ENCODE measurements at places on chromosomes 2 and 18. TPM values are rescaled to one million over a fixed set of nuclear protein-coding genes. Genes with fewer than 3 reads are reported as not detected.

- DNase-seq: no peak
Measured at GRCh38 chr2:161141033-161141432, 19.2 kb upstream of the TANK start.

DNA sequence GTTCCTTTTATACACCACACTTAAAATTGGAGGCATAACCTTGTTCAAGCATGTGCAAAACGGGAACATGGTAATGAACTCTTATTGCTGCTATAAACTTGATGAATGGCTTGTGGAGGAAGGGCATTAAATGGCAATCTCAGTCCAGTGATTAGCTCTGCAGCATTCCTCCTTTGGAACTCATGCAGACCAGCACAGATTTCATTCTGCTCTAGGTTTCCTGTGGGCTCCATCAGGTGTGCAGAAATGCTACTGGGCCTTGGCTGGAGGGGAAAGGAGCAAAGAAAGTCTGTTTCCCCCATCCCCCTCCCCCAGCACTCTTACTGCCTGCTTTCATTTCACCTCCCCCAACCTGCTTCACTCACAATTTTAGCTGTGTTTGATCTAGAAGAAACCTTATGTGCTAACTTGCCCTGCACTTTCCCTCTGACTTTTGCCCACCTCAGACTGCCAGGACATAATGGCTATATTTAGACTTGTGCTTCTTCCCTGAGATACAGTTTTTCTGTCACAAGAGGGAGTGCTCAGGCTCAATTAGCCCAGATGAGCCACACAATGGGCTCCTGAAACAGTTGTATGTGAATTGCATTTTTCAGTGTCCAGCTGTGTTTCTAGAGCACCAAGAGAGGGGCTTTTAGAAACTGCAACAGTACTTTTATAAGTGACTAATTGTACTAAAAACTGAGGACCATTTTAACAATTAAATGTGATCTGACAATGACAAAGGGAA lies 109.8 kb downstream of the FSHR start:
- no peak for DNase-seq

DNA sequence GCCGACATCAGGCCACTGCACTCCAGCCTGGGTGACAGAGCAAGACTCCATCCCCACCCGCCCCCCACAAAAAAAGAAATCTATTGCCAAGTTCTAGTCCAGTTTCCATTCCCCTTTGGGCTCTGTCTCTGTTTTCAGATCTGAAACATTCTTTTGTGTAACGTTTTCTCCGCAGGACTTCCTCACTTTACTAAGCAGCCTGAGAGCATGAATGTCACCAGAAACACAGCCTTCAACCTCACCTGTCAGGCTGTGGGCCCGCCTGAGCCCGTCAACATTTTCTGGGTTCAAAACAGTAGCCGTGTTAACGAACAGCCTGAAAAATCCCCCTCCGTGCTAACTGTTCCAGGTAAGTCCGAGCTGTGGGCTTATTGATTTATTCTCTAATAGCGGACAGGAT lies 48.8 kb downstream of the MERTK start:
- DNase-seq: no peak

Gene ME2
- total RNA-seq: 142 TPM

DNA sequence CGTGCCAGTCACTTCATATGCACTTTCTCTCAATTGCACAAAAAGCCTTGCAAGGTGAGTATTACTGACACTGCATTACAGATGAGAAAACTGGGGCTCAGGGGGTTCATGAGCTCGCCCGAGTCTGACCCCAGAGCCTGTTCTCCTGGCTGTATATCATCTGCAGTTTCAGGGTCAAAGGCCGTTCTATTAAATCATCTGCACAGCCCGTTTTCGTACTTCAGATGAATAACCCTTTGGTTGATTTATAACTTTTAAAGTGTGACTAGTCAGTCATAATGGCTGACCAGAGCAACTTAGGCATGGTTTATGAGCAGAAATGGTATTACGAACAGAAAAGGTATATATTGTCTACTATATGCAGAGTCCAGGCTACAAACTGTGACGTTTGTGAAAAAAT lies 35.3 kb upstream of the NPAS2 start:
- DNase-seq: no peak
